ENCODE measurements at places on chromosomes 2 and 18. TPM values are rescaled to one million over a fixed set of nuclear protein-coding genes. Genes with fewer than 3 reads are reported as not detected.

ALLC gene
- polyA plus RNA-seq = not detected

NT5C1B gene
- not detected for polyA plus RNA-seq

TBR1 gene
- not detected for polyA plus RNA-seq

EFEMP1 gene
- polyA plus RNA-seq = 19.1 TPM

WDPCP gene
- 8.6 TPM for polyA plus RNA-seq

All from hindlimb muscle (tissue), 1 donor.